ENCODE measurements at places on chromosomes 4 and X.

DNA sequence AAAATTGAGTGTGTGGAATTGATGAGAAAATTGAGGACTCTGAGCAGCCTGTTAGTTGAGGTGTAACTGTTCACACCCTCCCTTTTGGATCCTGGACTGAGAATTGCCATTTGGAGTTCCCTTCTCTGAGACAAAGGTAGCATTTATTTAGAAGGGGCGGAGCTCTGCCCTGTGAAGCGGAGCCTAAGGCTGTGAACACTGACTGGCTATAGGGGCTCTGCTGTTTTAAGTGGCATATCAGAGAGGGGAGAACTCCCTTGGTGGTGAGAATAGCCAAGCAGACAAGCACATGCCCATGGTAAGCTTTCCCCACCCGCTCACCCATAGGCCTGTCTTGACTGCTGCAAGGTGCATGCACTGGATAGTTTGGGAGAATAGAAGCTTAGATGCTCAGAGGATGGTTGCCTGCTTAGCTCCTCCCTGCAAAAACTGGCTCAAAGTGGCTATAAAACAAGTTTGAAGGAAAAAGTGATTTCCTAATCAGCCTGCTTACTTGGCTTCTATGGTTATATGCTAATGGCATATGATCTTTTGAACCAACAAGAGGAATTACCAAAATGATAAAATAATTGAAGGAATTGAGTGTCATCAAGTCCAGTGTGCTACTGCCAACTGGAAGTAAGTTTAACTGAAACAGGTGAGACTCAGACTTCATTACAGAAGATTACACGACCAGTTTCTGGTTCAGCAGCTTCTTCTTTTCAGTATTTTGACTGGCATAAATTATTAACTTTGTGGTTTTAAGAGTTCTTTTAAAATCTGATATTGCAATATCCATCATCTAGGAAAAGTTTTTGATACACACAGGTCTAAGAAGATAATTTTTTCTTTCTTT is 108.4 kb downstream of the AFF1 start:
- DNase-seq, result no peak

GRCh38 chr4:46554760-46555465 is 165.0 kb upstream of the GABRA2 start:
- DNase-seq, result no peak

GRCh38 chr4:3712112-3712805 is 53.9 kb upstream of the ADRA2C start:
- no peak for DNase-seq

DNA sequence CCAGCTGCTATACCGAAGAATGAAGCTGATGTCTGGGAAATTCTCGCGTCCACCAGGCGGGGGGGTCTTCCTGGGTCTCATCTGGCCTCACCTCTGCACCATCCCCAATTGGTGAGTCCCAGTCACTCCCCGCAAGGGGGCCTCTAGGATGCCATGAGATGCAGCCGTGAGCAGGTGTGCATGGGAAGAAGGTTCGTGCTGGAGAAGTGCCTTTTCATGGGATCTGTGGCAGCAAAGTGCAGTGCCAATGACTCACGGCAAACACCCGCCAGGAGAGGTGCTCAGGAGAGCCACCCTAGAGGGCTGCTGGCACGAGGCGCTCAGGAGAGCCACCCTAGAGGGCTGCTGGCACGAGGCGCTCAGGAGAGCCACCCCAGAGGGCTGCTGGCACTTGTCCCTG is 55.1 kb downstream of the CPZ start:
- DNase-seq, result no peak

- peak; percentile 42 for DNase-seq
Measured at GRCh38 chrX:141176586-141177451, at the start of gene LDOC1. Gene LDOC1 (minus strand): TSS chrX:141177129. CDS start chrX:141177021, 108 bp downstream.

DNA sequence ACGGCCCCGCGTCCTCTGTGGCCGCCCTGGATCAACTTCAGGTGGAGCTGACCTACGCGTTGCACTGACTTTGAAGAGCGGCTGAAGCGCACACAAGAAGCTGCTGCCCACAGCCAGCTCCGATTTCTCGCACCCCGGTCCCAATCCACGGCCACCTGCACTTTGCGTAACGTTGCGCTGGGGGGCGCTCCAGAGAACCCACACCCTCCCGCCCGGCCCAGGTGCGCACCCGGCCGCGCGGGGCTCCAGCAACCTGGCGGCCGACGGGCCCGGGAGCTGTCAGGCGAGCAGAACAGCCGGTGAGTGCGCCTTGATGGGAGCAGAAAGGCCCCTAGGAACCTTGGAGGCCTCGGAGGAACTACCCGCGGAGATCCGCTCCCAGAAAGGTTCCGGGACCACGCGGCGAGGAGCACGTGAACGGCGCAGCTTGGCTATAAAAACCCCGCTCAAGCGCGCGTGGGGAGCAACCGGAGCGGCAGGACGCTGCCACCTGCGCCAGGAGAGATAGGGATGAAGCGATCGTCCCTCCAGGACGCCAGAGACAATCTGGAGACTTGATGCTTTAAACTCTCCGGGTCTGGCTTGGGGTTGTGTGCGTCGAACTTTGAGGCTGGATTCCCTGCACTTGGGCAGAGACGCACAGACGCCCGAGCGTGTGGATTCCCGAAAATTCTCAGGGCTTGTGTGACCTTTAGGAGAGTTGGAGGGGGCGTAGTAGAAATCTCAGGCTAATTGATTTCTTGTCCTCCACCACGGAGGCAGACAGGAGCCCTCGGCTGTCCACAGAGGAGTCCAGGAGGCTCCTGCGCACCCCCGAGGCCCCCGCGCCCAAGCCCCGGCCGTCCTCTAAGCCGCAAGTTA is 591 bp upstream of the NWD2 start:
- no peak for DNase-seq

DNA sequence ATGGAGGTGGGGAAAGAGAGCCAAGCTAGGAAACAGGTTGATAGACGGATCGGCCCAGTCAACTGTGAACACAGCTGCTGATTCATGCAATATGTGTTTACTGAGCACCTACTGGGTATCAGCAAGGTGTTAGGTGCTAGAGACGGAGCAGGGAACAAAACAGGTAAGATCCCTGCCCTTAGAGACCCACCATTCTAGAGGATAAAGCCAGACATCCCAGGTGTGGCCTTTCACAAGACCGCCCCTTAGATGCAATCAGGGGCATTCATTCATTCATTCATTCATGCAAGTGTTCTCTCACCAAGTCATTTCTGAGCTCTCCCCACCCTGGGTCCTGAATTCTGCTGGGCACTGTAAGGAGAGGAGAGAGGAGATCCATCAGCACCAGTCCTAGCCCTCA is 20.2 kb upstream of the MTM1 start:
- DNase-seq, result no peak

Data from omental fat pad (tissue), 4 donors.